Fibroblast of mammary gland (primary cell): ENCODE measurements at places on chromosomes 16 and 17.

DNA sequence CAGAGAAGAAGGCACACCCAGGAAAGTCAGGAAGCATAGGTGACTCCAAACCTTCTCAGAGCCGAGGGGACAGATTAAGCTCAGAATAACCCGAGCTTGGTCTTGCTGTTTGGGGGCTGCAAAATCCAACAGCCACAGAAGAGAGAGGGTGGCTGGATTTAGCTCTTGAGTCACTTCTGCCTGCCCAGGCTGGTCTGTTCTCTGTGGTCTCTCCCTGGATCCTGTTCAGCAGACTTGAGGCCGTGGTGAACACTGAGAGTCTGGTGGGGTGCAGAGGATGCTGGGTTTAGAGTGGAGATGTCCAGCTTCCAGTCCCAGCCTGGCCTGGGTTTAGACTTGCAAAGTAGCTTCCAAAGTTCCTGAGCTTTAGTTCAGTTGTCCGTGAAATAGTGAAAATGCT lies 8.8 kb downstream of the SLC26A11 start:
- no peak for DNase-seq

GRCh38 chr16:3953728-3954410 lies 73.4 kb upstream of the CREBBP start:
- no peak for DNase-seq

- no peak for DNase-seq
These were observed 4.1 kb downstream of the MAP3K14 start for GRCh38 chr17:45312477-45313420.

- peak; percentile 40 for DNase-seq
These were observed 1.5 kb upstream of the ALDH3A2 start for GRCh38 chr17:19646788-19647696.

DNA sequence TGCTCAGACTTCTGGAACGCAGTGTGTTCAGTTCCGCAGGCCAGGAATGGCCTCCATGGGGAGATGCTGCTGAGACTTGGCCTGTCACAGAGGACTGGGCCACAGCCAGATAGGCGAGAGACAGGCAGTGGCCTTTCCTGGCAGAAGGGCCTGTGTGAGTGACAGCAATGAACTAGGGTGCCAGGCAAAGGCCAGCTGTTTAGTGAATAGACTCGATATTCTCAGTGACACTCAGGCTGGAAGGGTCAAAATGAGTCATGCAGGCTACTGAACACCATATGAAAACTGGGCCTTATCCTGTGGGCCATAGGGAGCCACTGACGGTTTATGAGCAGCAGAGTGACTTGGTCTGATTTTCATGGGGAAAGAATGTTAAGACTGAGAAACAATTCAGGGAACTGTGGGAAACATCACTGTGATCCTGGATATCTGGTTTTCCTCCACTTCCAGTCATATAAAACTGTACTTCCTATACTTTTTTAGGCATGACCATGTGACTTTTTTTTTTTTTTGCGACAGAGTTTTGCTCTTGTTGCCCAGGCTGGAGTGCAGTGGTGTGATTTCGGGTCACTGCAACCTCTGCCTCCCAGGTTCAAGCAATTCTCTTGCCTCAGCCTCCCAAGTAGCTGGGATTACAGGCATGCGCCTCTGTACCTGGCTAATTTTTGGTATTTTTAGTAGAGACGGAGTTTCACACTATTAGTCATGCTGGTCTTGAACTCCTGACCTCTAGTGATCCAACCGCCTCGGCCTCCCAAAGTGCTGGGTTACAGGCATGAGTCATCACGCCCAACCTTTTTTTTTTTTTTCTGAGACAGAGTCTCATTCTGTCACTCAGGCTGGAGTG lies 5.2 kb upstream of the NUBP1 start:
- DNase-seq: peak; percentile 89

GRCh38 chr16:81833751-81834150 lies 54.7 kb downstream of the PLCG2 start:
- DNase-seq: no peak

- peak; percentile 99 for DNase-seq
These were observed 37.5 kb downstream of the ERCC4 start for GRCh38 chr16:13957197-13958078.

DNA sequence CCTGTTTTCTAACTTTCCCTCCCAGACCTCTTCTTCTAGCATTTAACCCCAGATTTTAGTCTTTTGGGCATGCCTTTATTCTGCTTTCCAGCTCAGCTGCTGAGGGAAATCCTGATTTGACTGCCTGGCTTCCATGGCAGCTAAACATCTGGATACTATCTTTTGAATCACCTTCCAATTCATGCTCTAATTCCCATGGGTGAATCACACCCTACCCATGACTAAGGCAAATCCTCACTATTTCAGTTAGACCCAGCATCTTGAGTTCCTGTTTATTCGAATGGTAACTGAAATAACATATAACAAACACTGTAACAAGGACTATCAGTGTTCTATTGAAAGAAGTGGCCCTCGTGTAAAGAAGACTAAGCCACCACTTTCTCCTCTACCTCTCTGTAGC lies 29.8 kb downstream of the CA10 start:
- no peak for DNase-seq
